ENCODE measurements at places on chromosomes 7 and 10.

- DNase-seq = no peak
Observed at GRCh38 chr10:10313149-10313835, 704.4 kb upstream of the CELF2 start.

- DNase-seq = no peak
Observed at GRCh38 chr7:68258609-68259008, 1262.0 kb downstream of the TYW1 start.

DNA sequence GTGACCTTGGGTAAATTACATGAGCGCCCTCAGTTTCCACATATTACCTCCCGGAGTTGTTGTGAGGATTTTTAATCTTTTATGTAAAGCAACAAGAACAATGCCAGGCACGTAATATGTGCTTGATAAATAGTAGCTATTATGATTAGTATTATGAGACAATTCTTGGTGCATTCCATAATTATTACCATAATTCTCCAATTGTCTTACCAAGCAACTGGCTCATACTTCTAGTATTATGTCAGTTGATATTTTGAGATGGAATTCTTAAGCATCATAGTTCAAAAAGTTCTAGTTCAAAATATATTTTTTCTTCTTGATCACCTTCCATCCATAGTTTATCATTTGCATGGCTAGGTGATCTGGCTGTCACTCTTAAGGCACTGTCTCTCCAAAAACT lies 259.0 kb downstream of the BBS9 start:
- no peak for DNase-seq

DNA sequence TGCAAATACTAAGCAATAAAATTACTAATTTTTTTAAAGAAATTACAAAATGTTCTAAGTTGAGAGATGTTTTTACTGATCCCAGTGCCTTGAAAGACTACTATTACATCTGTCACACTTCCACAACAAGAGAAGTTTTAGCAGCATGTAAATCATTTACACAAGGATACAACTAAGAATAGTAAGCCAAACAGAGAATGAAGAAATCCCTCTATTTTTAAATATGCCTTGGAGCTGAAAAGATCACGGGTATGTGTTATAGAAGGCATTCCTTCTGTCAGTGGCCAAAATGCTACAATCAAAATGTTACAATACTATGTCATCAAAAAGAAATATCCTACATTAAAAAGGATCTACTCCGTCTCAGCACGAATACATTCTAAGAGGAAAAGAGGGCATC lies 52.6 kb downstream of the LARP4B start:
- DNase-seq = no peak

- no peak for DNase-seq
Observed at GRCh38 chr10:30437031-30437841, 3.3 kb downstream of the MAP3K8 start.

GRCh38 chr10:78914502-78915189 lies 154.1 kb upstream of the ZMIZ1 start:
- DNase-seq = no peak

- no peak for DNase-seq
Observed at GRCh38 chr7:30321882-30322192, 37.4 kb downstream of the ZNRF2 start.

- DNase-seq = no peak
Observed at GRCh38 chr7:18762189-18762588, 266.6 kb downstream of the HDAC9 start.

DNA sequence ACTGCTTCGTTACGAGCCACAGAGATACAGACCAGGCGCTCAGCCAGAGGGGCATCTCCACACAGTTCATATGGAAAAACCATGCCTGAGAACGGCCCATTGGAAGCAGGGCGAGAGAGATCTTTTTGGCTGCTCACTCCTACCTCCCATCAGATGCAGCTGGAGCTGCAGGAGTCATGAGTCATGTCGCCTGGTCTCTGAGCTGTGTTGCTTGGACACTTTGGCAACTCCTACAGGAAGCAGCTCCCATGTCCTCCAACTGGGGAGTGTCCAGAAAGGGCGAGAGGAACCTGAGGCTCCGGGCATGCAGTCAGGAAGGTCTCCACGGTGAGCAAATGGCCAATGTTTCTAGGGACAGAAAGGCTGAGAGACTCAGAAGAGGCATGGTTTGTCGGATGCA lies 24.9 kb downstream of the INSIG1 start:
- no peak for DNase-seq

DNA sequence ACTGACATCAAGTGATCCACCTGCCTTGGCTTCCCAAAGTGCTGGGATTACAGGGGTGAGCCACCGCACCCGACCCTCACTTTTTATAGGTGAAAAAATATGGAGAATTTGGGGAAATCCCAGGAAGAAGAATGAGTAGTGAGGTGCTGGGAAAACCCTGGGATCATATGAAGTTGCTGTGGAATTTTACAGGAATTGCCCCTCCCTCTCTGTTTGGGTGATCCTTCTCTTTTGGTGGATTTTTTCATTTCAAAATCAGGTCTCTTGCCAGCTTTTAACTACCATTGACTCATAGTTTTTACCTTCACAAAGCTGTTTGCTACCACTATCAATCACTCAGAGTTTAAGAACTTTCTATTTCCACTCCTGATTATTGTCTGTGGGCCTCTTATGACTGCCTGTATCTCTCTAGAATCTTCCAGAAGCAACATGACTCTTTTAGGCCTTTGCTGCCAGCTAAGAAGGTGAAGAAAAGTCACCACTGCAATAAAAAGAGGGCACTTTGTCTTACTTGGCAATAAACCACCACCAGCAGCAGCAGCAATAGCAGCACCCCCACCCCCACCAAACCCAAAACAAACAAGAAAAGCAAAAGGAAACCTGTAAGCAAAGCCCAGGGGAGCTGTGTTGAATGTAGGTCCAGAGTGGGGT lies 4.0 kb upstream of the GIMAP8 start:
- no peak for DNase-seq

GRCh38 chr10:20897146-20897825 lies at the start of gene NEBL:
NEBL (minus strand) TSS chr10:20897311; CDS start chr10:20897205, 106 bp downstream.
- DNase-seq = no peak

GRCh38 chr10:108966411-108966810 lies 956.9 kb downstream of the XPNPEP1 start:
- no peak for DNase-seq

DNA sequence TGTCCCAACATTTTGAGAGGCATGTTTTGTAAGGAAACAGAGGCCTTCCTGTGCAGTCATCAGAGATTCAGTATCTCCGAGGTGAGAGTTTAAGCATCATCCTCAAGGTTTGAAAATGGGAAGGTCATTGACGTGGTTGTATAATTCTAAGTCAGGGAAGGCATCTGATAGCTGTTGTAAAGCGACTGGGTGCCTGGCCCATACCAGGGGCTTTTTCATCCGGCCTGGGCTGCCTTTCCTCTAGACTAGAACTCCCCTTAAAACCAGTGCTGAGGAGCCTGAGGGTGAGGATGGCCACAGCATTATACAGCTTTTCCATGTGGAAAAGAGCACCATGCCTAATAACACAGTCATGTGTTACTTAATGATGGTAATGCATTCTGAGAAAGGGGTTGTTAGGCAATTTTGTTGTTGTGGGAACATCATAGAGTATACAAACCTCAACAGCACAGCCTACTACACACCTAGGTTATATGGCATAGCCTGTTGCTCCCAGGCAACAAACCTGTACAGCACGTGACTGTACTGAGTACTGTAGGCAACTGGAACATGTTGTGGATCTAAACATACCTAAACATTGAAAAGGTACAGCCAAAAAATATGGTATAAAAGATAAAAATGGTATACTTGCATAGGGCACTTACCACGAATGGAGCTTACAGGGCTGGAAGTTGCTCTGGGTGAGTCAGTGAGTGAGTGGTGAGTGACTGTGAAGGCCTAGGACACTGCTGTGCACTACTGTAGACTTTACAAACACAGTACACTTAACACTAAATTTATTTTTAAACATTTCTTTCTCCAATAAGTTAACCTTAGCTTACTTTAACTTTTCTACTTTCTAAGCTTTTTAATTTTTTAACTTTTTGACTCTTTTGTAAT lies 13.5 kb upstream of the CACUL1 start:
- DNase-seq = no peak

DNA sequence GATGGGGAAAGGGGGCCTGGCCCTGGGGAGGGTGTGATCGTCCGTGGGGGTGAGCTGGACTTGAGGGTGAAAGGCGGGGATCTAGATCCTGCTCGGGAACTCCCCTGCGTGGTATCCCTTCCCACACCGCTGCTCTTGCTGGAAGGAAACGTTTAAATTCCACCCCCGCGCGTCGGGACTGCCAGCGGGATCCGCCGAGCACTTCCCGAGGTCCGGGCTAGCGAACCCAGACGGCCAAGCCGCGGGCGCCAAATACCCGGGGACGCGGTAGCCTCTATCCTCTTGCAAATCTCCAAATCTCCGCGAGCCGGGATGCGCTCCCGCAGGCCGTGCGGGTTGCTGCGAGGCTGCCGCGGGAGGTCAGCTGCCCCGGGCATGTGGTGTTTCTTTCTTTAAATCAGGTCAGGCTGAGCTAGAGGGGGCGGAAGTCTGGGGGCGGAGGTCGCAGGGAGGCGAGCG lies 904 bp downstream of the NPTX2 start:
- DNase-seq = no peak

All from stimulated activated CD4-positive, alpha-beta T cell treated with anti-CD3 and anti-CD28 coated beads, Interleukin-1b, Interleukin-23, amount 100 ng/mL, for 24 hours (primary cell).